Activated naive CD4-positive, alpha-beta T cell treated with anti-CD3 and anti-CD28 coated beads, Interleukin-2, amount 50 U/mL, for 16 hours (primary cell): ENCODE measurements at places on chromosomes 4 and X.

DNA sequence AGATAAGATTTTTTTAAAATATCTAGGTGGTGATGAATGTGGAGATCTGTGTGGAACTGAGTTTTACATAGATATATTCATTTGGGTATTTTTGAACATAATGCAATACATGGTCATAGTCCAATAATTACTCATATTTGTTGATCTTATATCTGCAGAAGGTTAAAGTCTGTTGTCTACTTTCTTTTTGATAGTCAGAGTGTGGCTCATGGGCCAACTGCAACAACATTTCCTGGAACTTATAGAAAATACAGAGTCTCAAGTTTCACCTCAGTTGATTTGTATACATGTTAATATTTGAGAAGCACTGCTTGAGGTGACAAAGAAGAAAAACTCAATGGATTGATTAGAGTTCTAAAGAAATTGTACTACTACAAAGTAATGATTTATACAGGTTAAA is 408.4 kb downstream of the ARAP2 start:
- no peak for DNase-seq

DNA sequence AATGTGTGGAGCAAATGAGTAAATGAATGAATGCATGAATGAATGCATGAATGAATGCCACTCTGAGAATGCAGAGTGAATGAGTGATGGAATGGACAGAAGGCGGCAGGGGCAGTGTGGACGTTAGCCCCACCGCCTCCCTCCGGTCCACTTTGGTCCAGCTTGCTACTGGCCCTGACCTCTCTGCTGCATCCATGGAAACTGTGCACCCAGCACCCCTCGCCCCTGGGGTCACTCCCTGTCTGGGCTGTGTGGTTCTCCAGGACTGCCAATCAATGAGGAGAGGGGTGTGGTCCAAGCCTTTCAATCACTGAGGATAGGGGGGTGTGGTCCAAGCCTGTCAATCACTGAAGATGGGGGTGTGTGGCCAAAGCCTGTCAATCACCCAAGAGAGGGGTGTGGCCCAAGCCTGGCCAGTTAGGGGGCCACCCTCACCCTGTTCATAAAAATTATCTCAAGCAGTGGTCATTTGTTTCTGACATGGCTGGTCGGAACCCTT is 39.2 kb upstream of the ASMTL start:
- peak; percentile 58 for DNase-seq

GRCh38 chr4:10296730-10297129 is 160.5 kb downstream of the ZNF518B start:
- no peak for DNase-seq

- no peak for DNase-seq
Observed at GRCh38 chrX:2340991-2341390, 159.8 kb downstream of the DHRSX start.

- DNase-seq = no peak
Observed at GRCh38 chrX:119618439-119618838, 12.2 kb upstream of the NKRF start.

- DNase-seq = no peak
Observed at GRCh38 chrX:47704736-47705135, 45.8 kb upstream of the UXT start.

- DNase-seq = no peak
Observed at GRCh38 chrX:57155171-57155570, 18.0 kb upstream of the SPIN2A start.

DNA sequence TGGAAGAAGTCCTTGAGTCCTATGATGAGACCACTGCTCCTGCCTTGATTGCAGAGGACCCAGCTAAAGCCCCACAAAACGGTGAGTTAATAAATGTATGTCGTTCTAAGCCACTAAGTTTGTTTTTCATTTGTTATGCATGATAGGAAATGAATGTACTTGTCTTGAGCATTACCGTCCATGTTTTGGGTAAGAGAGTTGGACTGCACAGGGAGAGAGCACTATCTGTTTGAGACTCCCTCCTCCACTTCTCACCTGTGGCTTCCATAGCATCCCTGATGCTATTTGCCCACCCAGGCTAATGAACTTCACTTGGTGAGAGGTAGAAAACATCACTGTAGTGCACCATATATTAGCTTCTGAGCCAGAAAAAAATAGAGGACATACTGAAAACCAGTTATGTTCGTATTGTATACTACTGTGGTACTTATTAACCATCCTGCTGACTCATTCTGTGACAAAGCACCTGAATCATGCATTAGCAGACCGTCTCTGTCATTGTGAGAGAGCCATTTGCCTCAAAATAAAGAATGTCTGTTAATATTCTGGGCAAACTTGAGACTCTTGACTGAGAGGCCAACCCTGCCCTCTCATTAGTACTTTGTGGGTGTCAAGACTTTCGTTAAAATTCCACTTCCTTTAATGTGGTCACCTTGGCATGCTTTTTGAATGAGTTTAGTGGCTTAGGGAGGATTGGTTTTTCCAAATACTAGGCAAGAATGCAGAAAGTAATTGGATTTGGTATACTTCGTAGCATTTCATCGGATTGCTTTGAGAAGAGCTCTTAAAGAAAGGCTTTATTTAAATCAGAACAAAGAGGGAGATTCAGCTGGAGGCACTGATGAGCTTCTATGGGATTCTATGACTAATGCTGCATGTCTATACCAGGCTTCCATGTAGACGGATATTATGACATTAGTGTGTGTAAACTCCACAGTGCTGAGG is 99.3 kb upstream of the GRPR start:
- no peak for DNase-seq

DNA sequence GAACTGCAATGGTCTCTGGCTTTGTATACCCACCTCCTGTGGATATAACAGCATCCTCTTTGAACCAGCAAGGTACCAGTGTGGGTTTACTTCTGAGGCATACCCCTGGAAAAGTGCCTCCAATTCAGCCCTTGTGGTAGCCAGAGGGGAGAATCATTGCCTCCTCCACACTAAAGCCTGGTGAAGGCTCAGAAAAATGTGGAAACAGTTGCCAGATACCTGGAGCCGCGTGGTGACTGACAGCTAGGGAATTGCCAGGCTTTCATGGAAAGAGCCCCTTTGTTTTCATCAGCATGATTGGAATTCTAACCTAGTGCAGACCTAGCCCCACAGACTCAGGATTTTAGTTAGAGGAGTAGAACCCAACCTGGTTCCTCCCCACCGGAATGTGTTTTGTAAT is 168.6 kb upstream of the KLF3 start:
- DNase-seq = no peak

DNA sequence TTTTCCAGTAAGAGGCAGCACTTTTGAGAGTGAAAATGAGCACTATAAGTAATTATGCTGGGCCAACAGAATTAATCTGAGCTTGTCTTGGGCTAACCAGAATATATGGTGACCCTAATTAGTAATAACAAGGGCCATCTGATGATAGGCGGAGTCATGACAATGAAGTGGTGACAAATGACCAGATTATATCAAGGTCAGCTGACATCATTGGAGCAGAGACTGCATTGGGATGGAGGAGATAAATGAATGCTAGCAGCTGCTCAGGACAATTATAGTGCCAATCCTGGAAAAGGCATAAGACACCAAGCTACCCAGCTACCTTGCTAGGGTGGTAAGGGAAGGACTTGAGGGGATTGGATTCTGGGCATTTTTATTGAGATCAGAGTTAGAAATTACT is 1548.7 kb downstream of the RPA4 start:
- DNase-seq = no peak

DNA sequence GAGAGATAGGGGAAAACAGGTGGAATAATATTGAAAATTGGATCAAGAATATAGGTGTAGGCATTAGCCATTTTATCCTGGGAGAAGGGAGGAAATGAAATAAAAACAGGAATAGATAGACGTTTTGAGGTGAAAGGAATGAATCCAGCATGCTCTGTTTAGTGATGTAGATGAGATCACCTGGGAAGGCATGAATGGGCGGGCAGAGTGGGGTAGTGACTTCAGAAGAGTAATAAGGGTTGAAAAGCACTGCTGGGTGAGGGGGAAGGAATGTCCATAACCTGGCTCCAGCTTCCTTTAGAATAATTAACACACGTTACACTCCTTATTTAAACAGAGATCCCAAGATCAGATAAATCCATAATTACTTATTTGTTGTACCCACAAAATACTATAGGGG is 191.1 kb upstream of the ANXA3 start:
- no peak for DNase-seq

DNA sequence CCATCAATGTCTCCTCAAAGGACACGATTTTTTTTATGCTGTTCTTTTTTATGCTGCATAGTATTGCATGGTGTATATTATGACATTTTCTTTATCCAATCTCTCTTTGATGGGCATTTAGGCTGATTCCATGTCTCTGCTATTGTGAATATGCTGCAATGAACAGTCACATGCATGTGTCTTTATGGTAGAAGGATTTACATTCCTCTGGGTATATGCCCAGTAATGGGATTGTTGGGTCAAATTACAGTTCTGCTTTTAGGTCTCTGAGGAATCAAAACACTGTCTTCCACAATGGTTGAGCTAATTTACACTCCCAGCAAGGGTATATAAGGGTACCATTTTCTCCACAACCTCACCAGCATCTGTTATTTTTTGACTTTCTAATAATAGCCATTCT is 113.9 kb downstream of the GRIA3 start:
- no peak for DNase-seq

GRCh38 chr4:167234316-167234881 is at the start of gene SPOCK3:
Gene SPOCK3, minus strand, starts transcription at chr4:167234494.
- no peak for DNase-seq

GRCh38 chr4:167052631-167053091 is 181.6 kb downstream of the SPOCK3 start:
- no peak for DNase-seq

DNA sequence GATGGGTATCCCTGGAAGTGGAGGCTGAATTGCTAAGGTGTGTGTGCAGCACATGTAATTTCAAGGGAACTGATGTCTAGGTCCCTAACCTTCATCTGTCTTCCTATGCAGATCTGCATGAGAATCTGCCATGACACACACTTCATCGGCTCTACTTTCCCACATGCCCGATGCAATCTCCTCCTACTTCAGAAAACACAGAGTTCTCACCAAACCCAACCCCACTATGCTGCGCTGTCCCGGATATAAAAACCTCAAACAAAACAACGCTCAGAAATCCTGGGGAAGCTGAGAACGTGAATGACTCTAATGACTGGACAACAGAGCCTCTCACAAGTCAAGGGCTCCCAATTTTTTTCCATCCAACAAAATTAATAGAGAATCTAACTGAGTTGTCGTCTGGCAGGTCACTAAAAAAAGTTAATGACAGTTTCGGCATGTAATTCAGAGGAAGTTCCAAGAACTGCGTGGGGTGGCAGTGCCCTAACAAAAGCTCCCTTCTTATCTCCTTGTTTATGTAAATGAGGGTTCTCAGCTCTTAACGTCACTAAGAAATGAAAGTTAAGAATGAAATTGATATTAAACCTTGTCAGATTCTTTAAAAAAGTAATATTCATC is 39.0 kb downstream of the STX18 start:
- no peak for DNase-seq

DNA sequence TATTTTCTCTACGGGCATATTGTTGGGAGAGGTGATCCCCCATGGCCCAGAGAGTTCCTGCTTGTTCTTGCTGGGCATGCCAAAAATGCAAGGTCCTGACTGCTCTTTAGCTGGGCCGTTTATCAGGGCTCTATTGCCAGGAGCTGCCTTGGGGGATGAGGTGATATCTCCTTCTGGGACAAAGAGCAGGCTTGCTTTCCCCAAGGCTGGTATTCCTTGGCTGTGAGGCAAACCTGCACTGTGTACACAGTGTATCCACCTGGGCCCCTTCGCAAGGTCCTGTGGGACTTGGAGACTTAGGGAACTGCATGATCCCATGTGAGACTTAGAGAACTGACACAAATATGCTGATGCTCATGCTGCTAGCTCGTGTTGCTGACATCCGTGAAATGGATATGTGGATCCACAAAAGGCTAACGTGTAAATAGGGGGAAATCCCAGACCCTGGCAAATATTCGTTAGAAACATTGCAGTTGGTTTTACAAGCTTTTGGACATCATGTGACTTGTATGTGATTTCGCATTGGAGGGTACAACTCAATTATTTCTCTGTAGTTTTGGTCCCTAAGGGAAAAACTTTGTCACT is 24.4 kb upstream of the ZFX start:
- no peak for DNase-seq

GRCh38 chr4:188434643-188435042 is 295.4 kb downstream of the TRIML1 start:
- DNase-seq = no peak

- DNase-seq = no peak
Observed at GRCh38 chrX:724256-724655, 93.7 kb downstream of the SHOX start.

DNA sequence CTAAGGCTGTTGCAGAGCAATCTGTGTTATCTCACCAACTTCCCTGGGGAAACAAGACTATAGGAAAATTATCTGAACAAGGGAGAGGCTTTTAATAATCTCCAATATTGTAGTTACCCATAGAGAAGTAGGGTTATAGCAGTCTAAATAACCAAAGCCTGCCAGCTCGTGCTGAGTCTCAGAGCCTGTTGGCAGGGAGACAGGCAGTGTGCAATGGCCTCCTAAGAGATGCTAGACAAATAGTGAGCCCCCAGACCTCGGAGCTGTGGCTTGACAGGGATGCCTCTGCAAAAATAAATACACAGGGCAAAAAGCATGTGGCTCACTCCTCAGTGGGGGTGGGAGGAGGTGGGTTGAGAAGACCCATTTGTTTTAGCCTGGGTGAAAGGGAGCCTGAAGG is 76.7 kb downstream of the DGKK start:
- DNase-seq = no peak

DNA sequence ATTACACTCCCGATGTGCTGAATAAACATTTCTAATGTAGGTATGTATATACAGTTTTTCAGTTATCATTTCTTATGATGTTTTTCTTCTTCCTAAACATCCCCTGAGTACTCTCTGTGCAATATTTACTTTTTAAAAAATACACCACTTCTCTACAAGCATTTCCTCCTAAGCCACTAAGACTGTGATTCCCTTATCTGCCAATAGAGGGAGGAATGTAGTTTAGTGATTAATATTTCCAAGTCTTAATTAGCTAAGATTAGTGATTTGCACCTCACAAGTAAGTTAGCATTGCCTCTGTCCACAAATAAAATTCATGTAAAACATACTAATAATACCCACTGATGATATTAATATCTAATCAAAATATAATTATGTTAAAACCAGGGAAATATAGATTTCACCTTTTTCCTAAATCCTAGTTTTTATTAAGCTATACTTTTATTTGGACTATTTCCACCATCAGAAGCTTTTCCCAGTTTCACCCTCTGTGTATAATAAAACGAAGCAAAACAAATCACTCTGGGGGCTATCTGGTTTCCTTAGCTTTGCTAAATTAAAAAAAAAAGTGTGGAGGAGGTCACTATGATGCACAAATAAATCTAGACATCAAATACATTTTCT is 909.1 kb downstream of the FAT4 start:
- DNase-seq = no peak

DNA sequence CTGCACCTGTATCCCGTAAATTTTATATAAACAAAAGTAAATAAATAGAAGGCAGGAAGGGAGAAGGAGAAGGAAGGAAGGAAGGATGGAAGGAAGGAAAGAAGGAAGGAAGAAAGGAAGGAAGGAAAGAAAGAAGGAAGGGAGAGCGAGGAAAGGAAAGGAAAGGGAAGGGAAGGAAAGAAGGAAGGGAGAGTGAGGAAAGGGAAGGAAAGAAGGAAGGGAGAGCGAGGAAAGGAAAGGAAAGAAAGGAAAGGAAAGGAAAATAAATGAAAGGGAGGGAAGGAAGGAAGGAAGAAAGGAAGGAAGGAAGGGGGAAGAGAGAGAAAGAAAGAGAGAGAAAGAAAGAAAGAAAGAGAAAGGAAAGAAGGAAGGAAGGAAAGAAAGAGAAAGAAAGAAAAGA is 43.0 kb upstream of the FRG1 start:
- DNase-seq = no peak

GRCh38 chr4:89835413-89835812 is 1.5 kb downstream of the SNCA start:
- no peak for DNase-seq

GRCh38 chr4:5141802-5142201 is 90.5 kb downstream of the STK32B start:
- DNase-seq = no peak
